ENCODE measurements at places on chromosomes 5 and 9.
A peak's percentile ranks its signal among the peaks of the same experiment; 100 is the strongest.

GRCh38 chr9:93223260-93224180 lies 39.6 kb downstream of the WNK2 start:
- DNase-seq = no peak

GRCh38 chr9:115507148-115507547 lies 389.2 kb upstream of the TNC start:
- DNase-seq = no peak

- DNase-seq = peak; percentile 30
Measured at GRCh38 chr5:137619191-137619870, 116.6 kb downstream of the KLHL3 start.

DNA sequence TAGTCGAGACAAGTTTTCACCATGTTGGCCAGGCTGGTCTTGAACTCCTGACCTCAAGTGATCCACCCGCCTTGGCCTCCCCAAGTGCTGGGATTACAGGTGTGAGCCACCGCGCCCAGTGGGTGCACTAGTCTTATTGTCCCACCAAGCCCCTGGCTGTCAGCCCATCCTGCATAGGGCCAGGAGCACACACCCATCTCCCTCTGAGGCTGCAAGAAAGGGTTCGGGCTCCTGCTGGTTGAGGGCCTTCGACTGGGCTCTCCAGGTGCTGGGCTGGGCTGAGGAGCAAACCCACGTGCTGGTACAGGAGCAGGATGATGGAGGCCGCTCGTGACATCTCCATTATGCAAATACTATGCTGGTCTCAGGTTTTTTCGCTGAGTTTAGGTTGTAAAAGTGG lies 25.1 kb upstream of the RNF130 start:
- no peak for DNase-seq

DNA sequence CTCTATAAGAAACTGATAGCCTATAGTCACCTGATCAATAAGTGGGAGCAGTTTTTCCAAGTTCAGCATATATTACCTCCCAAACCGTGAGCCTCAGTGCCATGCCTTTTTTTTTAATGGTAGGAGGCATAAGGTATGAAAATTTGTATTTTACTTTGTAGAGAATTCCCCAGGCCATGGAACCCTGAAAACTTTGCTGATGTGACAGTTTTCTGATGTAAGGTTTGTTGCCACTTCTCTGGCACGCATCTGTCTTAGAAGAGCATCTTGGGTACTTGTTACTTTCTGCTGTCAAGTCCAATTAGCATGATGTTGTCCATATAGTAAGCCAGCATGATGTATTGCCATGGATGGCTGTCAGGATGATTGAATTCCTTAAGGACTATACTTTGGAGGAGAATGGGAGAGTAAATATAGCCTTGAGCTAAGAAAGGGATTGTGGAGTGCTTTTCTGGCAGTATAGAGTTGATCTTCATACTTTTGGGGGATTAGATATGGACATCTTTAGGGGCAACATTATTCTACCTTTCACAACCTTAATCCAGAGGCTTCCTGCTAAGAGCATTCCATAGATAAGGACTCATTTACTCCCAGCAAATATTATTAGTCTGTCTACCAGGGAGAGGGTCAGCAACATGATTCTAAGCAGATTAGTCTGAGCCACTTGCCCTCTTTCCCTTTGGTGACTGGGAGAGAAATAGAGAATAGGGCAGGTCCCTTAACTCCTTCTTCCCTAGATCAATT lies 389.6 kb downstream of the YTHDC2 start:
- DNase-seq = no peak

- no peak for DNase-seq
Measured at GRCh38 chr5:122870219-122870856, 24.9 kb downstream of the SNX24 start.

DNA sequence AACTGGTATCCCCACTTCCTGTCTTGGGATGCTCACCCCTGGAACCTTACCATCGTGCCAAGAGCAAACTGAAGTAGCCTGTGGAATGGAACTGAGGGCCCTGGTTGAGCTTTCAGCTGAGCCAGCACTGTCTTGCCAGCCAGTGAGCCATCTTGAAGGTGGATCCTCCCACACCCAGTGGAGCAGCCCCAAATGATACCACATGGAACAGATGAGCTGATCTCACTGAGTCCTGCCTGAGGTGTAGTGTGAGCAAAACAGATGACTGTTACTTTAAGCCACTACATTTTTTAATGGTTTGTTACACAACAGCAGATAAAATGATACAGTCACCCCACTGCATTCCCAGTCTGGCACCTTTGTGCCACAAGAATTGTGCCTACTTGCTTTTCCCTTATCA lies 2.2 kb upstream of the PCYOX1L start:
- no peak for DNase-seq

DNA sequence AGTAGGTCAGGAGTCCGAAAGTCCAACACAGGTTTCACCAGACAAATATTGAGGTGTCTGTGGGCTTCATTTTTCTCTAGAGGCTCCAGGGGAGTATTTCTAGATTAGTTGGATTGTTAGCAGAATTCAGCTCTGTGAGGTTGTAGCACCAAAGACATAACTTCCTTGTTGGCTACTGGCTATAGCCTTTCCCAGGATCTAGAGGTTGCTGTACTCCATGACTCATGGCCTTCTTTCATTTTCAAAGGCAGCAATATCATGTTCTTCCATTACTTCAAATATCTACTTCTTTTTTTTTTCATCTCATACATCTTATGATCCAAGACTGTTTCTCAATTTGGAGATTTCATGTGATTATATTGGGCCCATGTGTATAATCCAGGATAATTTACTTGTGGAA lies 404.0 kb upstream of the FAM174A start:
- DNase-seq = no peak

- DNase-seq = no peak
Measured at GRCh38 chr9:136292591-136293448, 11.1 kb downstream of the CCDC187 start.

DNA sequence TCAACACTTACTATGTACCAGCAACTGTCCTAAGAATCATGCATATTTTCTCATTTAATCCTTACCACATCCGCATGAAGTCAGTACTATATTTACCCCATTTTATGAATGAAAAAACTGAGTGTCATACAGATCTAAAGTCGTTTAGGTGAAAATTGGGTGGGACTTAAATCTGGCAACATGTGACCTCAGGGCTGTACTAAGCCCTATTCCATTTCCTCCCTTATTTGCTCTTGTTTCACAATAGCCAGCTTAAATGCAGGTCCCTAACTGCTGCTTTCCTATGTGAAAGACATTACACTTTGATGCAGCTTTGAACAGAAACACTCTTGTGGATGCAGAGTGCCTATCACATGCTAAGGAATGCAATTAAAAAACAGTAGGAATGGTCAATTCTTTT lies 2.5 kb upstream of the RAB14 start:
- no peak for DNase-seq

DNA sequence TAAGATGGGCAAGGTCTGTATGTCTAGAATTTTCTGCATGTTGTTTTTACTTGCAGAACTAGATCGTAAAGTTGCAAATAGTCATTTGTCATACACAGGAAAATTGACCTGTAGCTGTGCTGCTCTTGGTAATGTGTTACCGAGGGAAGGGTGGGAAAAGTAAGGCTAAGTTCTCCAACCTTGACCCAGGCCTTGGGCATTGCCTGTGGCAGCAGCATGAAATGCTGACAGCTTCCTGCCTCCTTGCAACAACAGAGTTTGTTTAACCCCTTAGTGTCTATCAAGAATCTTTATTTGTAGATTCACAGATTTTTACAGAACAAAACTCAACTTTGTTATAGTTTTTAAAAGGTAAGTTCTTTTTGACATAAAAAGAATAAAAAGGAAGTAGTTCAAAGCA lies 48.3 kb downstream of the ERCC6L2 start:
- no peak for DNase-seq

DNA sequence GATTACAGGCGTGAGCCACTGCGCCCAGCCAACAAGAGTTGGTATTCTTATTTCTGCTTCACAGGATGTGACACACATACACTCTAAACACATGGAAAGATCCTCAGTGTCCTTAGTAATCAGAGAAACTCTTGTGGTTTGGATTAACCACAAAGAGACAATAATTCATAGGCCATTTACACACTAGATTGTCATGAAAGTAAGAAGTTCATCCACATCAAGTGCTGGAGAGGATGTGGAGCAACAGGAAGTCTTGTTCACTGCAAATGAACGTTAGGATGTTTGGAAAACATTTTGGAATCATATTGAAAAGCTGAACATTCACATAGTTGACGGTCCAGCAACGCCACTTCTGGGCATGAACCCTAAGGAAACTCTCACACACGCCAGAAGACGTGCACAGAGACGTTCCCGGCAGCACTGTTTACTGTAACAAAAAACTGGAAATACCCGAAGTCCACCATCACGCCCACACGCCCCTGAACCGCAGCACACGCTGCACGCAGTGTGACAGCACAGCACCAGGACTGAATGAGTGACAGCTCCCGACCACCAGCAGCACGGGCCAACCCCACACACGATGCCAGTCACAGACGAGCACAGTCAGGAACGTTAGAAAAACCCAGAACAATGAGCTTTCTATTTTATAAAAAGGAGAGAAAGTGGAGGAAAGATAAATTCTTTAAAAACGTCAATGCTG lies 87.6 kb downstream of the COL23A1 start:
- no peak for DNase-seq
